ENCODE measurements at places on chromosomes 6 and 20.

DNA sequence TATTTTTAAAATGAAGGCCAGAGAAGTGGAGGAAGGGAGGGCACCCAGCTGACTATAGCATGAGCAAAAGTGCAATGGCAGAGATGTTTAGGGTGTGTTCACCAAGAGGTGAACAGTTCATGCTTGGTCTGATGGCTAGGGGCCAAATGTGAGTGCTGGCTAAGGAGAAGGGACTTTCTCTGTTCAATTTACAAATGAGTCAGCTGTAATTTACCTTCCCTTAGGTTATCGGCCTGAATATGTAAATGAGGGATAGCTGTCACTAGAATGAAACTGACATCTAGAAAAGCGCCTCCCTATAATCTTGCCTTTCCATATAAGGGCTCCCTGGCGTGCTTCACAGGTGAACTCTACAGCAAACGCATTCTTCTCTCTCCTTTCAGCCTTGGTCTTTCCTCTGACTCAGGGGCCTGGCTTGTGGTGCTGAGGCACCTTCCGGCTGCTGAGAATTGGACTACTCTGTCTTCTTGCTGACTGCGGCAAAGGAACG is 114.7 kb upstream of the BACH2 start:
- DNase-seq: no peak

GRCh38 chr20:9949563-9949962 is 85.2 kb upstream of the ANKEF1 start:
- DNase-seq: no peak

- no peak for DNase-seq
Observed at GRCh38 chr6:9937031-9937763, 477.7 kb downstream of the TFAP2A start.

- DNase-seq: no peak
Observed at GRCh38 chr6:13278164-13278563, 50.2 kb downstream of the TBC1D7 start.

DNA sequence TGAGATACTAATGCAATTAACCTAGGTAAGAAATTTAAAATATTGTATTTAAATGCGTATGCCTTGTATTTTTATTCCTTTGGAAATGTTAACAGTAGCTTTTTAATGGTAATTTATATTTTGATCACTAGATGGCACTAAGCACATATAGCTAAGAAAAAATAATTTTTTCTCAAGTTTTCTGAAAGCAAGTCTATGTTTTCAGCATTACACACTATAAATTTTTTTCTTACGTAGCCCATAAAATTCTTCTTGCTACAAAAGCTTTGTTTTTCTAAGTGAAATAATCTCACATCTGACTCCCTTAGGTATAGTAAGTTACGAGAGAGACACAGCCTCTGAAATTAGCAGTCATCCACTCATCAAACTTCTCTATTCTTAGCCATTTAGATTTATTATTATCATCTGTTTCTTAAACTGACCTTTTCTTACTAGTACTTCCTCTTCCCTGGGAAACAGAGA is 35.7 kb downstream of the TSPYL4 start:
- DNase-seq: no peak

GRCh38 chr6:27141529-27142015 is 105.9 kb upstream of the PRSS16 start:
- DNase-seq: no peak

GRCh38 chr20:49466114-49466912 is 16.2 kb downstream of the KCNB1 start:
- DNase-seq: no peak

GRCh38 chr6:16295471-16295870 is 57.1 kb downstream of the GMPR start:
- DNase-seq: no peak

- no peak for DNase-seq
Observed at GRCh38 chr20:51067792-51068191, 44.9 kb upstream of the KCNG1 start.
